ENCODE measurements at places on chromosomes 2 and 18.

- no peak for DNase-seq
These were observed 2.4 kb upstream of the RBM45 start for GRCh38 chr2:178109813-178110212.

DNA sequence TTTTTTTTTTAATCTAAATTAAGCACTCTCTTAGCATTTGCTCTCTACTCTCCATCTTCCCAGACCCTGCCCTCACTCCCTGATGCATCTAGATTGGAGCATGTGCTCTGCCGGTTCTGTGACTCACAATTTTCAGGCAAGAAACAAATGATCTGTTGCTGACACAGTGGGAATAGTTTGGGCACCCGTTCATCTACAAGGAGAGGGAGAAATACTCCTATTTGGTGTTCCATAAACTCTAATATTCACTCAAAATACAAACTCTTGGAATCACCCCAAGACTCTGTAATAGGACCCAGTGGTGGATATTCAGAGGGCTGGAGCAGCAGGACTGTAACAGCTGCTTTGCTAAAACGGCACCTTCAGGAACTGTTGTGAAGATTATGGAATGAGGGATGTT is 37.1 kb upstream of the LINC00305 start:
- DNase-seq = no peak

DNA sequence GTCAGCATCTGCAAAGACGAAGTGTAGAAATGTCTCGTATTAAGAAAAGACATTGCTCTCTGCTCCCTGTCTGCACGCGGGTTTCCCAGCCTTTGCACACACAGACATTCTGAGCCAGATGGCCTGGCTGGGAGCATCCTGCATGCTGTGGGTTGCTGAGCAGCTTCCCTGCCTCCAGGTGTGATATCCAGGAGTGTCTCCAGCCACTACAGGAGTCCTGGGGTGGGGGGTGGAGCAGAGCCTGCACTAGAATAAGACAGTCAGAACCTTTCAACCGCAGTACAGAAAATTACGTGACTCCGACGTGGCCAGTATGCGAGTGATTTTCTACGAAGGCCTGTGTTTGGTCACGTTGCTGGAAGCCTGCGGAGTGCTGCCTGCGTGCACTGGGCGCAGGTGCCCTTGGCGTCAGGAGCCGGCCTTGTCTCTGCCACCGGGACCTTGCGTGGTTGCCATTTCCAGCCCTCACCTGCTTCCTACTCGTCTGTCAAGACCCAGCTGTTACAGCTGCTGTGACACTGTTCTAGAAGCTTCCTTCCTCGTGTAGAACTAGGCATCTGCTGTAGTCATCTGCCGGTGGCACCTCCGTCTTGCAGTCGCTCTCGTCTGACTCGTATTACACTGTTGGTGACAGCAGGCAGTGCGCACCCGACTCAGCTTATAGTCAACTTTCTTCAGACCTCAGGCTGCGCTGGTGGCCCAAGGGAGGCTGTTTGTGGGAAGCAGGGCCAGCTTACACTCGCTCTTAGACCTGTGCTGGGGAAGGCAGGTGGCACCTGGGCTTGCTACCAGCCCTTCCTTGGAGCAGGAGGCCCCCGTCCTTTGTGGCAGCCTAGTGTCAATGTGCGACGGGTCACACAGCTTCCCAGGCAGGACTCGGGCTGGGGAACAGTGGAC is 11.2 kb downstream of the CTDP1 start:
- DNase-seq = no peak

GRCh38 chr2:232979871-232980461 is 33.1 kb downstream of the NGEF start:
- DNase-seq = no peak

- DNase-seq = no peak
These were observed 131.2 kb upstream of the TTC27 start for GRCh38 chr2:32496662-32497061.

DNA sequence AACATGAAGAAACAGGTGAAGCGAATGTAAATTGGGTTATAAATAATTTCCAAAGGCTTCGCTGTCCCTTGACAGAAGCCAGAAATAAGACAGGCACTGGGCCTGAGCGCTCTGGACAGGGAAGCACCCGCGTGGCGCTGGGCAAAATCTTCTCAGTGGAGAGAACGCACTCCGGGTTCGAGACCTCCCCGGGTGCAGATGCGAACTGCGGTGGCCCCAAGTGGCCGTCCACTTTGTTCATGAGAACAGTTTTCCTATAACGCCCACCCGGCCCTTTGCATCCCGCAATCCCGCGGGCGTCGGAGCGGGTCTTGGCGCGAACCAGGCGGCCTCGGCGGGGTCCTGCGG is 651 bp upstream of the DPYSL5 start:
- no peak for DNase-seq

DNA sequence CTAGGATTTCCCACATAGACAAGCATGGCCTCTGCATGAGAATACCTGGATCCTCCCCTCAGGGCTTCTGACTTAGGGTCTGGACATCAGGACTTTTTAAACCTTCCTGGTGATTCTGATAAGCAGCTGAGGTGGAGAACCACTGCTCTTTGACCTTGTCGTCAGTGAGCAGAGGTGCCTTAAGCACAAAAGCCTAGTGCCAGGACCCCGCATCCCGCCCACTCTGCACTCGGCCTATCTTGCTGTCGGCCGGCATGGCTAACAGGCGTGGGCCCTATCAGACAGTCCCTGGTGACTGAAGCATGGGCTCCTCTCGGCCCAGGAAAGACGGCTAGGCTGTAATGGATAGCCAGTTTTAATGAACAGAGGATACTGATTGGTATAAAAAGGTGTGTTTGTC is 6.2 kb downstream of the ANKRD23 start:
- DNase-seq = no peak

DNA sequence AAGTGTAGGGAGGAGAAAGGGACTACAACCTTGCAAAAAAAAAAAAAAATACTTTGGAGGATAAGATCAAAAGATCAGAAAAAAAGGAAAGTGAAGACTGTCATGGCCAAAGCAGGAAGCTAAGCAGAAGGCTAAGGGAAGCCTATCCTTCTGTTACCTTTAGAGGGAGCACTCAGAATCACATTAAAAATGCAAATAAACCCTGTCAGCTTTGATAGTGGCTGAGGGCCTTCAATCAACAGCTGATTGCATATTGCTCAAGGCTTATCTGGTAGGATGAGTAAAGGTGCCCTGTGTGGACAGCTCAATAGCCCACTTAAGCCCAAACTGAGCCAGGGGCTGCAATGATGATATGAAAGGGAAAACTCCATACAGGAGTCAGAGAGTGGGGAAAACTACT is 1021.2 kb downstream of the LRP1B start:
- no peak for DNase-seq

- DNase-seq = no peak
These were observed 891 bp downstream of the CAB39 start for GRCh38 chr2:230713331-230714135.

GRCh38 chr2:11398750-11399437 is 54.5 kb upstream of the ROCK2 start:
- no peak for DNase-seq

DNA sequence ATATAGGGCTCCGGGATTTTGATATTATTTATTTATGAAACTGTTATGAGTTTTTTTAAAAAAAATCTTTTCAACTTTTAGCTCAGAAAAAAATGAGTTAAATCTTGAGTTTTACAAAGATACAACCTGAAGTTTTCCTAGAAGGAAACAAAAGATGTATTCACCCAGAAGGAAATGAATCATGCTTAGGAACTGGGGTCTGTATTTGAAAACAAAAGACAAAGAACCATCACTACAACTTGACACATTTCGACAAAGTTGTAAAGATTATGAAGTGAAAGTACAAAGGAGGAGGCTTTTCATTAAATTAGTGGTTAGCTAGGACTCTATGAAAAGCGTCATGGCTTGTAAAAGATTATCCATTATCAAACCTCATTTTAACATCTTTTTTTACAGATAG is 143.3 kb downstream of the PDE1A start:
- DNase-seq = no peak

DNA sequence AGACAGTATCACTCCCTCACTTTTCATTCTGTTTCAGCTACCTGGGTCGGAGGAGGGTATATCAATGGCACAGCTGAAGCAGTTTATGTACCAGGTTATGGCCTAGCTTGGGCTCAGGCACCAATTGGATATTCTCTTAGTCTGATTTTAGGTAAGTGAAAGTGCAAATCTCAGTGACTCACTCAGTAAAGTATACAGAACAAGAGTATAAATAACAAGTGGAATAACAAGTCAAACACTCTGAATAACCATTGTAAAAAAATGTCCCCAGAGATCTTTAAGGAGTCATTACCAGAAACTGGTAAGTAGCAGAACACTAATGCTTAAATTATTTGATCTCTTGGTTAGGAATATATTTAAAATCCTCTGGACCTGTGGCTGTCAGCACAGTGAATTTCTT is 5.7 kb downstream of the SLC5A7 start:
- no peak for DNase-seq

DNA sequence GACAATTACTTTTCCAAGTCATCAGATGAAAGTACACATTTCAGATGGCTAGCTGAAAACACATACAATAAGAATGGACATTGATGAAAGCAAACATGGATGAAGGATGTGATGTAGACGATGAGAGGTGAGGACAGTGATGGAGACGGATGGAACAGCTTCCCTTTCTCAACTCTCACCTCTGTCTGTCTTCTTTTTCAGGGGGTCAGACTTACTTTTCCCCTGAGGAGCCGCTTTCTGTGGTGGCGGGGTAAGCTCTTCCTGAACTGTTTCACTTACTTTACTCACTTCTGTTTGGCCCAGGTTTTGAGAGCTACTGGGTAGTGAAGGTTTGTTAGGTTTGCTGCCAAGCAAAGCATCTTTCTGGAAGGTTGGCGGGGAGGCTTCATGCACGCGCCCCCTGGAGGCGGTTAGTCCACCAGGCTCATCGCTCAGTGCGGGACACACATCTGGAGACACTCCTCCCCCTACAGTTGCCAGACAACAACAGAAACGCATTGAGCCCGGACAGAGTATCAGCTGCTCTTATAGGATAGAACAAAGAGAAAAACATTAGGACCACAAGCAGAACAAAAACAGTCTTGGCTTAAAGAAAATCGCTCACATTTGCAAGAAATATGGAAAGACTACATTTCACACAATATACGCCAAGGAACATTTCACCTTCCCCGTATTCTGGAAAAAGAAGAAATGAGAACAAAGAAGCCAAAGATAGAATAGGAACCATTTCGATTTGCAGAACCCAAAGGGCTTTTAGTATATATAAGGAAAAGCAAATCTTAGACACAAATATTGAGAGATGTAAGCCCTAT is 90.5 kb downstream of the MYOM1 start:
- peak; percentile 94 for DNase-seq

DNA sequence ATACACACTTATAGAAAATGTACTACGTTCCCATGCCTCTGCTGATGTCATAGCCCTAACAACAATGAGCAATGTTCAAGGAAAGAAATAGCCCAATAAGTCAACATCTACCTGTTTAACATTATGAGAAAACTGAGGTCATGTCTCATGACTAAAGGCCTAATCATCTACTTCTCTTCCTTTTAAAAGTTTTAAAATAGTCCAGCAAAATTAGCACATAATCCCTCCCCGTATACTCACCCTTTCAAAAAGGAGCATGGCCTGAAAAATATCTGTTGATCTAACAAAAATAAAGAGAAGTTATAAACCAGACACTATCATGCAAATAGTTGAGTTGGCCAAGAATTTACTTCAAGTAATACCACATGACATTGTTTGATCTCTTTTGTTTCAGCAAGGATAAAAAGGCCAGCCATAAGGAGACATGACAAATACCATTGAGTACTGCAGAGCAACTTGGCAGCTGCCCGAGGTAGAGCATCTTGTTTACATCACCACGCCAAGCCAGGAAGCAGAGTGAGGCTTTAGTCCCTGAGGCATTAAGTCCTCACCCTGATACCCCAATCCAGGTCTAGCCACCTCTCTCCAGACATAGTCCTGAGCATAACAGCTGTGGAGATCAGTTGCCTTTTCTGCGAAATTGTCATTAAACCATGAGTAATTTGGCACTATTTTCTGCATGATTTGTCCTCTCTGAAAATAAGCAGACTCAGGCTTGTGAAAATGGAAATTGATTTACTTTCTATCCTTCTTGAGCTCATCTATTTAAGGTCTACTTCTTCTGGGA is 137.4 kb upstream of the ETAA1 start:
- DNase-seq = no peak

GRCh38 chr2:1652034-1652790 is 92.1 kb downstream of the PXDN start:
- DNase-seq = no peak

GRCh38 chr2:130915595-130916437 is 79.1 kb downstream of the ARHGEF4 start:
- DNase-seq = no peak

DNA sequence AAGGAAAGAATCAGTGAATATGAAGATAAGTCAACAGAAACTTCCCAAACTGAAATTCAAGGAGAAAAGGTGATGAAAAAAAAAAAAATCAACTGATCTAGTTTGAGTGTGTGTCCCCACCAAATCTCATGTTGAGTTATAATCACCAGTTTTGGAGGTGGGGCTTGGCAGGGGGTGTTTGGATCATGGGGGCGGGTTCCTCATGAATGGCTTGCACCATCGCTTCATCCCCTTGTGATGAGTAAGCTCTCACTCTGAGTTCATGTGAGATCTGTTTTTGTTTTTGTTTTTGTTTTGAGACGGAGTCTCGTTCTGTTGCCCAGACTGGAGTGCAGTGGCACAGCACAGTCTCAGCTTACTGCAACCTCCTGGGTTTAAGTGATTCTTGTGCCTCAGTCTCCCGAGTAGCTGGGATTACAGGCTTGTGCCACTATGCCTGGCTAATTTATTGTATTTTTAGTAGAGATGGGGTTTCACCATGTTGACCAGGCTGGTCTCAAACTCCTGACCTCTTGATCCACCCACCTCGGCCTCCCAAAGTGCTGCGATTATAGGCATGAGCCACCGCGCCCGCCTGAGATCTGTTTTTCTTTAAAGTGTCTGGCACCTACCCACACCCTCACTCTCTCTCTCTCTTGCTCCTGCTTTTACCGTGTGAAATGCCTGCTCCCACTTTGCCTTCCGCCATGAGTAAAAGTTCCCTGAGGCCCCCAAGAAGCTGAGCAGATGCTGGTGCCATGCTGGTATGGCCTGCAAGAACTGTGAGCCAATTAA is 4.0 kb upstream of the SLC66A2 start:
- DNase-seq = no peak

GRCh38 chr2:6353669-6354068 is 512.0 kb downstream of the CMPK2 start:
- DNase-seq = no peak

DNA sequence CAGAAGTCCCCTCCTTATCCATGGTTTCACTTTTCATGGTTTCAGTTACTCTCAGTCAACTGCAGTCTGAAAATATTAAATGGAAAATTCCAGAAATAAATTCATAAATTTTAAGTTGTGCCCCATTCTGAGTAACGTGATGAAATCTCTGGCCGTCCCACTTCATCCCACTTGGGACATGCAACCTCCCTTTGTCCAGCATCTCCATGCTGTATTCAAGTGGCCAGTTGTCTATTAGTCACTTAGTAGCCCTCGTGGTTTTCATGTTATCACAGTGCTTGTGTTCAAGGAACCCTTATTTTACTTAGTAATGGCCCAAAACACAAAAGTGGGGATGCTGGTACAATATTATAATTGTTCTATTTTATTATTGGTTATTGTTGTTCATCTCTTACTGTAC is 18.0 kb upstream of the DAPL1 start:
- no peak for DNase-seq

- DNase-seq = no peak
These were observed 59.3 kb downstream of the PMAIP1 start for GRCh38 chr18:59959073-59959472.

- no peak for DNase-seq
These were observed 578.3 kb downstream of the CMPK2 start for GRCh38 chr2:6287406-6287805.

GRCh38 chr18:29060349-29060748 is 883.4 kb upstream of the CDH2 start:
- DNase-seq = no peak

Measured in substantia nigra (tissue), 51 donors.